A172 (cell line): ENCODE measurements at places on chromosomes 1 and 21.
A peak's percentile ranks its signal among the peaks of the same experiment; 100 is the strongest.

DNA sequence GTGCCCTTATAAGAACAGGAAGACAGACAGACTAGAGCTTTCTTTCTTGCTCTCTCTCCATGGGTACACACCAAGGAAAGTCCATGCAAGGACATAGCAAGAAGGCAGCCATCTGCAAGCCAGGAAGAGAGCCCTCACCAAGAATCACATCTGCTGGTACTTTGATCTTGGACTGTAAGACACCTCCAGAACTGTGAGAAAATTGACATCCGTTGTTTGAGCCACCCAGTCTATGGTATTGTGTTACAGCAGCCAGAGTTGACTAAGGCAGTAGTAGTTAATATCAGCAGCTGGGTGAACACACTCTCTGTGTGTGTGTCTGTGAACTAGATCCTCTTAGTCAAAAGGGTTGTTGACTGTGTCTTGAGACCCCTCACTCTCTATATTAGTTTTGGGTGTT lies 53.8 kb upstream of the PPP2R5A start:
- no peak for DNase-seq

DNA sequence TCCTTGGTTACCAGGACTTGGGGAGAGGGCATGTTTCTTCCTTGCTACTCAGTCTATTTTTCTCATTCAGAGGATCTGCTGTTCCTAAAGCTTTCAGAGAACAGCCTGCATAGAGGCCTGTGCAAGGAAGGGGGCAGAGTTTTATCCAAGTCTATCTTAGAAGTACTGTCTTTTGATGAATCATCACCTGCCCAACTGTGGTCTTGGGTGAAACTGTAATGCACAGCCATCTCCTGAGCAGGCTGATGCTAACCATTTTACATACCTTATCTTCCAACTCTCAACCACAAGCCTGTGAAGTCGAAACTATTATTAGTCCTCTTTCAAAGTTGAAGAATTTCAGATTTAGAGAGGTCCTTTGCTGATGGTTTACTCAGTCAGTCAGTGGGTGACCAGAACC lies 368.0 kb downstream of the HHAT start:
- DNase-seq = peak; percentile 72

- no peak for DNase-seq
Measured at GRCh38 chr1:61498342-61498741, 226.6 kb downstream of the TM2D1 start.

DNA sequence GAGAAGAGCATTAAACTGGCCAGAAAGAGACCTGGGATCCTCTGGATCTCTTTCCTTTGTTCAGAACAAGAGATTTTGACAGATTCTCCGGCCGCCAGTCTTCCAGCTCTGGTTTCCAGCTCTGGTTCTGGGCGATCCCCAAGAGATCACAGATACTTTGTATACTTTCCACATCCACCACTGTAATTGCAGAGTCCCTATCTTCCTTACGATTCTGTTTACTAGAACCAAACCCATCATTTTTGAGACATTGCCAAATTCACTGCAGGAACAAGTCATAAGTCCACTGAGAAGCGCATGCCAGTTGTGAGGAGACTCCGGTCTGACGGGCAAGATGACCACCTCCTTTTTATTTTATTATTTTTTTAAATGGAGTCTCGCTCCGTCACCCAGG lies 505.2 kb downstream of the SMYD3 start:
- no peak for DNase-seq

- DNase-seq = no peak
Measured at GRCh38 chr1:151478923-151479322, 19.6 kb upstream of the POGZ start.
